ENCODE measurements at places on chromosomes 16 and 17.

GRCh38 chr16:17460890-17461289, 9.9 kb downstream of the XYLT1 start:
- DNase-seq: no peak

DNA sequence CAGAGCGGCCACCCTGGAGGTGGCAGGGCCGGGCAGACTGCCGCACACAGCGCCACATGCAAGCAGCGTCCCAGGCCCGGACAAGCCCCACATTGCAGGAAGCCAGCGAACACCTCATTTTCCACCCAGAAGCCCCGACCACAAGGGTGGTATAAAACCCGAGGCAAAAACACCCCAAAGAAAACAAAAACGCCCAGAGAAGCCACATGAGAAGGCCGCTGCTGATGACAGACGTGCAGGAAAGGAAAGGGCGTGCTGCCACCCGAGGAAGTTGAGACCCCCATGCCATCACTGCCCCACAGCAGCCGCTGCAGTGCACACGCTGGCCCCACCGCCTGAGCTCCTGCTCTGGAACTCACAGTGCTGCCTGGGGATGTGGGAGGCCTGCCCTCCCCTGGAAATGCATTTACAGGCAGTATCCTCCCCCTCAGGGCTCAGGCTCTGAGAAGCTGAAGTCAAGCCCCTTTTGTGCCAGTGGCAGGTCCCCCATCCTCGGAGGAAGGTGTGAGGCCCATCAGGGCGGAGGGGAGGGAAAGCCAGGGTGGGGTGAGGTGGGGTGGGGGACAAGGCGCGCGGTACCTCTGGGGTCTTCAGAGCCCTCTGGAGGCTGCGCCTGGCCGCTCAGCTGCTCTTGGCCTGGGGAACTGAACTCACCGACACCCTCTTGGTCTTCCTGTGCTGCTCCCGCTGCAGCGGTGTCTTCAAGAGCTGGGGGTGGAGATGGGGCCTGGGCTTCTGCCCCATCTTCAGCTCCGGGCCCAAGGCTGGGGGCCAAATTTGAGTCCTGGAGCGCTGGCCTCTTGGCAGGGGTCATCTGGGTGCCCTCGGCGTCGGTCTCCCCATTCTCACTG, 62.0 kb downstream of the IL21R start:
- DNase-seq: no peak

DNA sequence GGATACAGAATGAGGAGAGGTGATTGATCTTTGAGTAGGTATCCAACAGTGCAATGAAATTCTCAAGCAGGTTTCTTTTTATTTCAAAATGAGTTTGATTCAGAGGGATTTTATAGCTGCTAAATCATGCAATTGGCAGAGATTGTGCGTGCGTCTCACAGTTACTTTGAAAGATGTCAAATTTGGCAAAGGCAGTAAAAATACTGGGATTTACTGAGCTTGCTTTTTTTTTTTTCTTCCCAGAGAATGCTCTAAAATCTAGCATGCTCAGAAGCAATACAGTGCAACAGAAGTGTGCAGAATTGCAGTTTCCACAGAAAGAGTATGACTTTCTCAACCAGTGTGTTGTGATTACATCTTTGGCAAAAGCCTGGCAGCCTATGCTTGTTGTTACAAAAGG, 410.7 kb upstream of the GOT2 start:
- DNase-seq: no peak

- no peak for DNase-seq
Observed at GRCh38 chr17:63317166-63317840, 128.8 kb downstream of the CYB561 start.

- DNase-seq: no peak
Observed at GRCh38 chr17:28626818-28627217, 12.8 kb upstream of the RSKR start.

DNA sequence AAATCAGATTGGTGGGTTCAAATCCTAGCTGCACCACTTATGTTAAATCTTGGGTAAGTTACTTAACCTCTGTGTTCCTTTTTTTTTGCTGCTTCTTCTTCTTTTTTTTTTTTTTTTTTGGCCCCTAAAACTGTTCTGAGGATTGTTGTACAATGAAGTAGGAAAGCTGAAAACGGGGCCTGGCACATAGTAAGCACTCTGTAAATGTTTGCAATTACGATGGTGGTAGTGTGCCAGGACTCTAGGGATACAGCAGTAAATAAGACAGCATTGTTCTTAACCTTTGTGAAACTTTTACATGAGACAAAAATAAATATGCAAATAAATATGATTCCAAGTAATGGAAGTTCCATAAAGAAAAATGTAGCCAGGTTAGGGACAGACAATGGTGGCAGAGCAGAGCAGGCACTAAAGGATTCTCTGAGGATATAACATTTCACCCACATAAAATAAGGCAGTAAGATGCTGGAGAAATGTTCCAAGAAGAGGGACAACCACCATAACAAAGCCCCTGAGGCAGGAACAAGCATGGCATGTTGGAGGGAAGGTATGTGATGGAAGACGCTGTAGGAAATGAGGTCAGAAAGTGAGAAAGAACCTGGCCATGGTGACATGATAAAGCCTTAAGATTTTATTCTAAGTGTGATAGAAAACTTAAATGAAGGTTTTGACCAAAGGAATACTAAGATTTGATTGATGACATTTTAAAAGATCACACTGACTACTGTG, 127.3 kb downstream of the NLK start:
- no peak for DNase-seq

DNA sequence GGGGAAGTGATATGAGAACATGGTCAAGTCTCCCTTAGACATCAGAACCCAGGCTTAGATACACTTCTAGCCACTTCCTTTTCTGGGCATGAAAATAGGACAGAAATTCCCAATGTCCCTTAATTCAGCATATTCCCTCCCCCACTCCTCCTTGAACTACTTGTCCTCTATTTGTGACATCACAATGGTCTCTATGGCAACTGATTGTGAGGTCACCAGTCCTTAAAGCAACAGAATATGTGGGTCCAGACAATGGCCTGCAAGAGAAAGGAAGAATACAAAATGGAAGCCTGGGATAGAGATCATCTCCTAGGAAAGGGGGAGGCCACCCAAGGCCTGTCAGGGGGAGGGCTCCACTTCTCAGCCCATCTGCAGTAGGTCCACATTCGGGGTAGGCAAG, 6.7 kb upstream of the SEZ6 start:
- DNase-seq: no peak

- DNase-seq: no peak
Observed at GRCh38 chr16:17437981-17438380, 32.8 kb downstream of the XYLT1 start.

- DNase-seq: no peak
Observed at GRCh38 chr17:75317671-75318070, 28.4 kb upstream of the SLC25A19 start.

GRCh38 chr17:72120642-72121163, at the start of gene SOX9:
TSS of gene SOX9 (plus strand) at chr17:72121020. CDS start at chr17:72121392, 372 bp downstream.
- peak; percentile 98 for DNase-seq

DNA sequence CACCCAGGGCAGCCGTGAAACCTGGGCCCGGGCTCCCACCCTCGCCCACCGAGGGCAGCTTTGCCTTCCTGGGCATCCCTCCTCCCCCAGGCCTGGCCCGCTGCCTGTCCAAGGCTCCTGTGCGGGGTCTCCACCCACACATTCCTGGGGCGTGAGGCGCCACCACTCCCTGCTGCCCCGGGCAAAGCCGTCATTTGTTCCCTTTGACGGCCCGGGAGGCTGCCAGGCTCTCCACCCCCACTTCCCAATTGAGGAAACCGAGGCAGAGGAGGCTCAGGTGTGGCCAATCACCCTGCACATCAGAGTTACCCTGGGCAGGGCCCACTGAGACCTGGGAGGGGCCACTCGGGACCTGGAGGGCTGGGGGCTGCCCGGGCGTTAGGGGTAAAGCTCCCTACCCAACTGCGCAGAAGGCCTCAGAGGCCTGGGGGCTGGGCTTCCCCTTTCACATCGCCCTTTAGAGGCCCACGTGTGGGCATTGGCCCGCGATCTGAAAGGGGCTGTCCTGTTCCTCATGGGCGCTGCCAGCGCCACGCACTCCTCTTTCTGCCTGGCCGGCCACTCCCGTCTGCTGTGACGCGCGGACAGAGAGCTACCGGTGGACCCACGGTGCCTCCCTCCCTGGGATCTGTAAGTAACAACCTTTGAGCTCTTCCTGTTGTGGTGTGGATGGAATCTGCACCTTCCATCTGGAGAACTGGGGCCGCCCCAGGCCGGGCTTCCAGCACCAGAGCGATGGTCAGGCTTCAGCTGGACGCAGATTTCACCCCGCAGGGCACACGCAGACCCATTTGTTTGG, at the start of gene MSLN:
TSS of gene MSLN (plus strand) at position 190 of the 799 bp plus-strand sequence. CDS start 1,947 bp downstream, outside the sequence.
- DNase-seq: peak; percentile 79

DNA sequence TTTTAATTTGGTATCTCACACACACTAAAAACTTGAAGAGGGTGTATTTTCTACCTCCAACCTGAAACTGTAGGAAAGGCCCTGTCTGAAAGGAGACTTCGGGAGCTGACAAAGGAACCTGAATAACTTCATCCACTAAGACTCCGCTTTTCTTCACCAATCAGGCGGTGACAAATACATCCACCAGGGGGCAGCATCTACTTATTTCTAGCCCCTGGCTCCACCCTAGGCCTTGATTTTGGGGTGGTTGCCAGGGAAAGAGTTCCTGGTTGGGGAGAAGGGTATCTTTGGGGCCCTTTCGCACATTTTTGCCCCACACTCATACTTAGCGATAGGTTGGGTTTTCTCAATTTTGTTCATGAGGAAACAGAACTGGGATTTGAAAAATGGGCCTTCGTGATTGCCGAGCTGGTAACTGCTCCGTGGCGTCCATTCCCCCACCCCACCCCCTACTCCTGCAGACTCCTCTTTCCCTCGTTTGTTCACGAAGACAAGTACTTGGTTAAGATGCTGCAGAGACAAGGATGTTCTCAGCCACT, 4.8 kb upstream of the ARL4D start:
- peak; percentile 93 for DNase-seq

GRCh38 chr16:85600530-85601271, 12.4 kb upstream of the GSE1 start:
- DNase-seq: no peak

- no peak for DNase-seq
Observed at GRCh38 chr16:82810077-82810476, 183.3 kb downstream of the CDH13 start.

DNA sequence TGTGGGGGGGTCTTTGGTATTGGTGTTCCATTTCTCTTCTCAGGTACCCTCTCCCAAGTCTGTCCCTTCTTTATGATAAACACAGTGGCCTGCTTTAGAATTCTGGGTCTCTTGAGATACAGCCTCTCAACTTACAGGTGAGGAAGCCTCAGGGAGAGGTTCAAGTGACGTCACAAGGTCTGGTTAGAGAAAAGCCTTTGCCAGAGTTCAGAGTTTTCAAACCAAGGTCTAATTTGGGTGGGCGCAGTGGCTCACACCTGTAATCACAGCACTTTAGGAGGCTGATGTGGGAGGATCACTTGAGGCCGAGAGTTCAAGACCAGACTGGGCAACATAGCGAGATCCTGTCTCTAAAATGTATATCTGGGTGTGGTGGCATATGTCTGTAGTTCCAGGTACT, 2.1 kb downstream of the IRF8 start:
- no peak for DNase-seq

DNA sequence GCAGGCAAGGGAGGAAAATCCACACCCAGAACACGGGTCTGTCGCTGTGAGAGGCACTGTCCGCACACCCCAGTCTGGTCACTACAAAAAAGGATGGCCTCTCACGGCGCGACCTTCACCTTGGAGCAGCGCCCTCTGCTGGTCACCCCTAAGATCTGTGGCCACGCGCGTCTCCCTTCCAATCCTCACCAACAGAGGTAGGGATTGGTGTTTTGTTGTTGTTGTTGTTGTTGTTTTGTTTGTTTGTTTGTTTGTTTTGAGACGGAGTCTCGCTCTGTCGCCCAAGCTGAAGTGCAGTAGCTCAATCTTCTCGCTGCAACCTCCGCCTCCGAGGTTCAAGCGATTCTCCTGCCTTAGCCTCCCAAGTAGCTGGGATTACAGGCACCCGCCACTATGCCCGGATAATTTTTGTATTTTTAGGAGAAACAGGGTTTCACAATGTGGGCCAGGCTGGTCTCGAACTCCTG, 15.0 kb upstream of the C17orf58 start:
- DNase-seq: no peak

GRCh38 chr17:30290696-30291542, 825 bp downstream of the BLMH start:
- peak; percentile 76 for DNase-seq

All from HTR-8/SVneo (cell line).